Left ventricle myocardium superior (tissue), 1 donor: ENCODE measurements at places on chromosomes 6 and 20. TPM values are rescaled to one million over a fixed set of nuclear protein-coding genes. Genes with fewer than 3 reads are reported as not detected.

DNA sequence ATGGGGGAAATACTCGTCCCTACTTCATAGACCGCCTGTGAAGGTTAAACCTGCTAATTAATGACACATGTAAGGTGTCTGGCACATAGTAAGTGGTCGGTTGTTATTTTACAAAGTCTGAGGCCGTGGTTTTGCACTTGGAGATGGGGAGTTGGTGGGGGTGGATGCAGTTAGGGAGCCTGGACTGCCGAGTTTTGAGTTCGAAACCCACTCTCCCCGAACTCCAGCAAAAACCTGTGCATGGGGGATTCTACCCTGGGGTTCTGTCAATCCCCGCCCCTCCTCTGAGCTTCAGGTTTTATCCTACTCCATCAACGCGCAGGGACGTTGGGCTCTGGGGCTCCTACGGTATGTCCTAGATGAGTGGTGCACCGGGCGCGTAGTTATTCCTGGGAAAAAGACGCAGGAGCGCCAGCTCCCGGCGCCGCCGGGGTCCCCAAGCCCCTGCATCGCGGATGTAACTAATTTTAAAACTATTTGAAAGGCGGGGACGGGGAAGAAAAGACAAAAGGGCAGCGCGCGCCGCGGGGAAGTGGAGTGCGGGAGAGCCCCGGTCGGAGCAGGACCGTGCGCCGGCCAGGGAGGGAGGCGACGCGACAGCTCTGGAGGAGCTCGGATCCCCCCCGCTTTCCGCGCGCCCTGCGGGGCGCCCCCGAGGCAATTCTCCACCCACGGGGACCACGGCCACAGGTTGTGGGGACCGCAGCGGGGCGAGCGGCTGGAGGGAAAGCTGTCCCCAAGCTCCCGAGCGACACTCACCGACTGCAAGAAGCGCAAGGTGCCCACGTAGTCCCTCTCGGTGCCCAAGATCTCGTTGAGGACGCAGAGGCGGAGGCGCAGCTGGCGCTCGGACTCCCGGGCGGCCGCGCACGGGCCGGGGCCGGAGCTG is 672 bp downstream of the PREX1 start:
- peak; percentile 60 for DNase-seq

DNA sequence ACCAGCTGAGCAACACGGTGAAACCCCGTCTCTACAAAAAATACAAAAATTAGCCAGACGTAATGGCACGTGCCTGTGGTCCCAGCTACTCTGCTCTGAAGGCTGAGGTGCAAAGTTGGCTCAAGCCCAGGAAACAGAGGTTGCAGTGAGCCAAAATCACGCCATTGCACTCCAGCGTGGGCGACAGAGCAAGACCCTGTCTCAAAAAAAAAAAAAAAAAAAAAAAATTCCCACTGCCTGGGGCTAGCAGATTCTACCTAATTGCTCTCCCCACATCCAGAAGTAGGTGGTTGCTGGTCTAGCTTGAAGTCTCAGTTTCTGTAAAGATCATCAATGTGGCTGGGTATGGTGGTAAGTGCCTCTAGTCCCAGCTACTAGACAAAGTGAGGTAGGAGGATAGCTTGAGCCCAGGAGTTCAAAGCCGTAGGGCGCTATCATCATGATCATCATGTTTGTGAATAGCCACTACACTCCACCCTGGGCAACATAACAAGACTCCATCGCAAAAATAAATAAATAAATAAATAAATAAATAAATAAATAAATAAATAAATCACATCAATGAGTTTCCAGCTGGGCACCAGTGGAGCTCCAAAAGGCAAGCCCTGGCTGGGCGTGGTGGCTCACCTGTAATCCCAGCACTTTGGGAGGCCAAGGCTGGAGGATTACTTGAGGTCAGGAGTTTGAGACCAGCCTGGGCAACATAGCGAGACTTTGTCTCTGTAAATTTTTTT is 6.3 kb upstream of the AP5S1 start:
- no peak for DNase-seq

- DNase-seq, result no peak
Observed at GRCh38 chr20:62837790-62838127, 20.9 kb downstream of the COL9A3 start.

Gene VARS1
- 22.5 TPM for total RNA-seq

Gene ZC3H12D
- 0.42 TPM for total RNA-seq

DNA sequence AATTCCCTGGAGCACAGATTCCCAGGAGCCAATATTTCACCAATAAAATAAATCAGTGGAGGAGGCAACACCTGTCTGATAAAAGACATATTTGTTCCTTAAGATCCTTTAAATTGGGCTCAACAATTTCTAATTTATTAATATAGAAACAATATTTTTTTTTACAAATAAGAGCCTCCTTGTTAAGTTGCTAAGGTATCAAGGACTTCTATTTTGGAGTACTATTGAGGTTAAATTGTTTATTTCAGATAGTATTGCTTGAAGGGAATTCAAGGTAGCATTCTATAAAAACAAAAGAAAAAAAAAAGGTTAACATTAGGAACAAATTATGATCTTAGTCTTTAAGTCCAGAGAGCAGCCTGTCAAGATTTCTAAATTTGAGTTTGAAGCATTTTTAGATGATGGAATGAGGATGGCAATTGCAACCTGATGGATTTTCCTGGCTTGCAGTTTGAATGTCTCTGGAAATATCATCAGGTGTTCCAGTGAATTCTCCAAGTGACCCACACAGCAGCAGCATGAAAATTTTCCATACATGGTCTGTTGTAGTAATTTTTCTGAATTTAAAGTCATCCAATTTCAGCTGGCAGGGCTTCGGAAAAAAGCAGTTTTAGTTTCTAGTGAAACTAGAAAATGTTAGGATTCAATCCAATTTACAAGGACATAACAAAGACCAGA is 19.3 kb upstream of the NCR2 start:
- DNase-seq, result no peak

DNA sequence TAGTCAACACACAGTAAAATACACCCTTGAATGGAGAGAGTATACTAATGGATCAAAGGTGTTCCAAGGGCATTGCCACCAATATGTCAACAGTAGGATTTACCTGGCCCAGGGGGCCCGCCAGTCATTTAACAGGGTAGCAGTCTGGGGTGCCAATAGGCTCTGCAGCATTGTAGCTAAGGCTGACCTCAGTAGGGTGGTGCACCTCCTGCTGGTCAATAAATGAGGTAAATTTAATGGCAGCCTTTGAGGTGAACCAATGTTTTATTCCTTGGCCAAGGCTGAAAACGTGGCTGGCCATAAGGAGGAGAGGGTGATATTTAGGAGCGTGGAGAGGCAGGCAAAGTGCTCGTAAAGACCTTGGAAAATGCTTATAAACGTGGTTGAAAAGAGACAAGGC is 147.2 kb downstream of the RPS12 start:
- DNase-seq, result no peak

DNA sequence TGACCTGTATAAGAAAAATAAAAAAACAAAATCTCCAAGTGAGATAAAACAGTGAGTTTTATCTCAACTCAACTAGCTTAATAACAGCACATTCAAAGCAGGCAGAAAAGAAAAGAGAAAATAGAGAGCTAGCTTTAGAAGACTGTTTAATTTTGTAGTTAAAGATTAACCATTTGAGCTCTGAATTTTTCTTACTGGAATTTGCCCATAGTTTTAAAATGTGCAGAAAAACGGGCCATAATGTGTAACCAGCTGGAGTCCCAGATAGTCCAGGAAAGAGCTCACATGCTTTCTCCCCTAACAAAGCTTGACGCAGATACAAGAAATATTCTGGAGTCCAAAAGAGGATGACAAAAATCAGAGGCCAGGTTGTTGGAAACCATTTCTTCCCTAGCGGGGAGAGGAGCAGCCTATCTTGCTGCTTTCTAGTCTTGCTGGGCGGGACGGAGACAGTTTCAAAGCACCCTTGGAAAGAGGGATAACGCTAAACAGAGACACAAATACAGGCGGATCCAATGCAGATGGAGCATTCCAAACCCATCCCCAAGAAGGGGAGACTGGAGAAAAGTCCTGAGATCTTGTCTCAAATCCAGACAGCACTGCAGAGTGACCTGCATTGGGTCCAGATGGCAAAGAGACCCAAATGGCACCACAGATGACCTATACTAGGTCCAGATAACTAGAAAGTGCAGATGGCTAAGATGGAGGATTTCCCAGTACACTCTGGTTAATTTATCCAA is 16.1 kb downstream of the TTK start:
- DNase-seq, result no peak

- no peak for DNase-seq
Observed at GRCh38 chr6:108961985-108962384, 113.8 kb downstream of the ARMC2 start.

Gene NRSN1
- total RNA-seq, result not detected

DNA sequence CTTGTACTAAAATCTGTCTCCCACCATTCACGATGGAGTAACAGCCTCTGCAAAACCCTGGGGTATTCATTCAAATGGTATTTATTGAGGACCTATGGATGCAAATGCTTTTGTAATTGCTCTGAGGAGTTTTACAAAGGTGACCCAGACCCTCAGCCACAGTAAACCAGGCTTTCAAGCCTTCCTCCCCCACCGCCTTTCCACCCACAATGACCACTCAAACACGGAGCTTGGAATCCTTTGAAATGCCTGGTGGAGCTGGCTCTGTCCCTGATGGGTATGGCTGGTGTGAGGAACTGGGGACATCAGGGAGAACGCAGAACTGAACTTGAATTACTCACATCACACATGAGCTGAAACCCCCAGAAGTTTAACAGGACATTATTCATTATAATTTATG is 246.4 kb downstream of the CDH26 start:
- DNase-seq, result no peak

DNA sequence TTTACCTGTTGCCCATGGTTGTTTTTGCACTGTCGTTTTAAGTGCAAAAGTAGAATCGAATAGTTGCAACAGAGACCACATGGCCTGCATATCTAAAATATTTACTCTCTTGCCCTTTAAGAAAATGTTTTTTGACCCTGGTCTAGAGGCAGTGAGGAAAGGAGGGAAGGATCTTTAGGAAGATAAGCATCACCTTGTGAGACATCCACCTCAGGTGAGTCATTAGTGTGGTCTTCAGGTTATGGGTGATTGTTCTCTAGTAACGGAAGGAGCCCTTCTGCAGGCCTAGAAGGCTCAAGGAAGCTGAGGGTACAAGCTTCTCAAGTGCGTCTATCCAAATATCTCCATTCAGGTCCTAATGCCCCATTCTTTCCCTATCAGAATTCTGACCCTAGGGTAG is 6.6 kb upstream of the RAB44 start:
- DNase-seq, result no peak

GRCh38 chr6:135331002-135331401 is 149.9 kb downstream of the MYB start:
- DNase-seq, result no peak

Gene SLC26A8
- total RNA-seq, result not detected

- DNase-seq, result no peak
Observed at GRCh38 chr6:148881593-148882311, 134.9 kb downstream of the UST start.

Gene C6orf52
- total RNA-seq, result not detected

Gene TGIF2
- 7.6 TPM for total RNA-seq

Gene HSPA1L
- 2.0 TPM for total RNA-seq

- DNase-seq, result no peak
Observed at GRCh38 chr20:37421988-37422387, 76.0 kb downstream of the SRC start.

Gene DACT2
- 0.92 TPM for total RNA-seq

DNA sequence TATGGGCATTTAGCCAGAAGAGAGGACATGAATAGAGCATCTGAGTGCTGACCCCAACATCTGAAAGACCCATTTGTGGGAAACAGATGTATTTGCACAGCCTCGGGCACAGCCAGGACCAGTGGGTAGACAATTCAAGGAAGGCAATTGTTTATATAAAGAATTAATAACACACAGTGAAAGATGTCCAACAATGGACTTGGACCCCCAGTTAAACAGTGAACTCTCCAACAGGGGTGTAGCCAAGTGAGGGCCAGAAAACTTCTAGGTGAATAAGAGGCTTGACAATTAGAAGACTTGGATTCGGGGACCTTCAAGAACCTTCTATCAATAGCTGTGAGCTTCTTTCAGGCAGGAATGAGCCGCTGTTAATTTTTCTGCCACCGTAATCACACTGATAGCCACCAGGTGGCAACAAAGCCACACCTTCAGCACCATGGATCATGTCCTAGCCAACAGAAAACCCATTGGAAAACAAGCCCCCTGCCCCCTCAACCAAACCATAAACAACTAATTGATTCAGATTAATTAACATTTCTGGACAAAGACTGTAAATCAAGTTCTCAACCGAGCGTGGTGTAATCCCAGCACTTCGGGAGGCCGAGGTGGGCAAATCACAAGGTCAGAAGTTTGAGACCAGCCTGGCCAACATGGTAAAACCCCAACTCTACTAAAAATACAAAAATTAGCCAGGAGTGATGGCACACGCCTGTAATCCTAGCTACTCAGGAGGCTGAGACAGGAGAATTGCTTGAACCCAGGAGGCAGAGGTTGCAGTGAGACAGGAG is 8.8 kb upstream of the SRSF6 start:
- DNase-seq, result no peak

DNA sequence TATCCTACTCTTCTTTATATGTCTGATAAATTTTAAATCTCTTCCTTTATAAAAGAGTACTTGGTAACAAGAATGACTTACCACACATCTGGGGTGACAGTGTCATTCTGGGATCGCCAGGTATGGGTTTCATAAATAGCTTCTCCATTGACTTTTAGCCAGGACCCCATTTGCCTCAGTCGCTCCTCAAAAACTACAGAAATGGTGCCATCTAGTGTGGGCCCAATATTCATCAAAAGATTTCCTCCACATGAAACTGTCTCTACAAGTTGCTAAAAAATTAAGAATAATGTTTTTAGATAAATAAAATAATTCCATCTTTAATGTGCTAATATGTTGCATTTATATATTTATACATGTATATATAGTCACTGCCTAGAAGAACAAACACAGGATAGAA is 9.7 kb downstream of the FUCA2 start:
- no peak for DNase-seq

GRCh38 chr6:98827295-98828159 is 6.8 kb upstream of the POU3F2 start:
- DNase-seq, result no peak

Gene SLC13A3
- 0.12 TPM for total RNA-seq

Gene EEF1E1
- 11.0 TPM for total RNA-seq

DNA sequence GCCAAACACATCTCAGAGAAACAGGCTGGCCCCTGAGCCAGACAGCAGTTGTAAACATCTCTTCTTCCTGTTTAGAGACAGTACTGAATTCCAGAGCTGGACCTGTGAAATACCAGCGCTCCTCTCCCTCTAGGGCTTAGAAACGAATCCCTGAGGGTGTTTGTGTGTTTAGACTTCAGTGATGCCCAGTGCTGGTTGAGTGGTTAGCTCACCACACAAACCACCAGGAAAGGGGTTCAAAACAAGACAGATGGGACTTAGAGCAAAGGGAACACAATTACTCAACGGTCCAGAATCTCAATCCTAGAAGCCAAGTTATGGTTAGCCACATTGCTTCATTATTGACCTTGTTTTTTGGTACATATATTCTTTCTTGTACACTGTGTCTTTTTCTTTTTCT is 108.7 kb upstream of the TMEM170B start:
- no peak for DNase-seq

GRCh38 chr6:2944405-2945152 is 26.8 kb downstream of the SERPINB6 start:
- DNase-seq, result no peak
